ENCODE measurements at places on chromosomes 16 and 17.

- DNase-seq, result no peak
These were observed 26.0 kb downstream of the CEP131 start for GRCh38 chr17:81196505-81197408.

GRCh38 chr17:47950448-47950847, 7.2 kb downstream of the PRR15L start:
- no peak for DNase-seq

DNA sequence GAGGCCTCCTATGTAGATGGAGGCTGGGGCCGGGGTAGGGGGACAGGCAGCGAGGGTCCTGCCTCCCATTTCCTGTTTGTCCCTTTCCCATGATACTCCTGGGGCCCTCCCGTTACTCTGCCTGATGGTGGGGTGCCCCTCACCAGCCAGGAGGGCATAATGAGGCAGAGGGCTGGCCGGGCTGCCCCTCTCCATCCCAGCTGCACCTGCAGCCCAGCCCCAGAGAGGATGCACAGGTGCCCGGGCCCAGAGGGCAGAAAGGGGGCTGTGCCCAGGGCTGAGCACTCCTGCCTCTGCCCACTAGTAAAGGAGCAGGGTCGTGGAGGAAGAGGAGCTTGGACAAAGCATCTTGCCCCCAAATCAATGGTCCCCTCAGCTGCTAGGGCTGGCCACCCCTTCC, 10.4 kb downstream of the ADAM11 start:
- DNase-seq, result no peak

DNA sequence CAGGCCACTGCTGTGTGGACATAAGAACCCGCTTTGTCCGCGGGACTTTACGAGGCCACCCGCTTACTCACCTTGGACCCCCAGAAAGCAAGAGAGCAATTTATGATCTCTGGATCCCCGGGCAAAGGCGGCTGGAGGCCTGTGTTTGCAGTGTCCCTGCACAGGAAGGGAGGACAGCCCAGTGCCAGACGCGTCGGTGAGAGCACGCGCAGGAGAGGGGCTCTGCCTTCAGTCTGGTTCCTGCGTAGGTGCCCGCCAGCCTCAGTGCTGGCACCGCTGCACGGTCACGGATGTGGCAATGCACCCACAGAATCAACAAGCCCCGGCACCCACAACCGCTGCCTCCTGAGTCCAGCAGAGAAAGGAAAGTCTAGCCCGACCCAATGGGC, 248.4 kb downstream of the C16orf95 start:
- DNase-seq, result no peak

- DNase-seq, result no peak
These were observed 126.6 kb downstream of the SOCS1 start for GRCh38 chr16:11129378-11129781.

GRCh38 chr17:21258593-21258992, 5.4 kb upstream of the NATD1 start:
- no peak for DNase-seq

DNA sequence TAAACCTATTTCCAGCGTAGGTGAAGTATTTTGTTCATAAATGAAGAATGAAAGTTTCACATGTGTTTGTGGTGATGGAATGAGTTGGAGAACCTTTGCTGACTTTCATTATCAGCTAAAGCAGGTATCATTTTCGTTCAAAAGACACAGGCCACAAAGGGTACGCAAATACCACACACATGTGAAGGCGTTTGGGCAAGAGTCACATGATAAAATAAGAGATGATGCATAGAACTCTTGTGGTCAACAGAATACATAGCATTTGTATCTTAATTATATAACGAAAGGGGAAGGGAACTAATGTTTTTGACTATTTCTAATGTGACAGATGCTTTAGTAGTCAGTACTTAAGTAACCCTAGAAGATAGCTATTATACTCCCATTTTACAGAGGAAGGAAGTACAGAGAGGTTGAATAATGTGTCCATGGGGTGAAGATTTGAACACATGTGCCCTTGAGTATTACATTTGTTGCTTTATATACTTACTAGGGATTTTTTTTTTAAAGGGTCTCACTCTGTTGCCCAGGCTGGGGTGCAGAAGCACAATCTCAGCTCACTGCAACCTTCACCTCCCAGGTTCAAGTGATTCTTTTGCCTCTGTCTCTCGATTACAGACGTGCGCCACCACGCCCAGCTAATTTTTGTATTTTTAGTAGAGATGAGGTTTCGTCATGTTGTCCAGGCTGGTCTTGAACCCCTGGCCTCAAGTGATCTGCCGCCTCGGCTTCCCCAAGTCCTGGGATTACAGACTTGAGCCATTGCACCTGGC, 4.8 kb downstream of the RPA1 start:
- DNase-seq, result peak; percentile 36

DNA sequence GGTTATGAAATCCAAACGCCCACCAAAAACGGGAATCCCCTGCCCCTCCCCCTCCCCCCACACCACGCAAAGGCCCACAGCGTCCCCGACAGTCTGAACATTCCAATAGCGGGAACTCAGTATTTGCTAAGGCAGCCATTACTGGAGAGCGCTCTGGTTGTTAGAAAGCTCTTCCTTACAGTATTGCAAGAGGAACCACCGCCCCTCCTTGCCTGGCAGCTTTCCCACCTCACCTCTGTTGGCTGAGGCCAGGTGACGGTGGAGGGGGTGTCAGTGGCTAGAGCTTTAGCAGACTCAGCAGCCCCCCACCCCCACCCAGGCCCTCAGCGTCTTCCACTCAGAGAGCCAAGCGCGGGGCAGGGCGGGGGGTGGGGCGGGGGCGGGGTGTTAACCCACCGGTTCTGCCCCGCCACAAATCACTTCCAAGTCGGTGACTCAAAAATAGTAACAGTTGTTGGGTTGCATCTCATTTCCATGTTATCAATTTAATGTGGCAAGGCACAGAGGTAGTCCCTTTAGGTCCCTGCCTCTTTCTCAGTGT, 2.2 kb upstream of the PLEKHH3 start:
- peak; percentile 34 for DNase-seq

- no peak for DNase-seq
These were observed 32.7 kb upstream of the LRRC37A start for GRCh38 chr17:46262271-46262670.

DNA sequence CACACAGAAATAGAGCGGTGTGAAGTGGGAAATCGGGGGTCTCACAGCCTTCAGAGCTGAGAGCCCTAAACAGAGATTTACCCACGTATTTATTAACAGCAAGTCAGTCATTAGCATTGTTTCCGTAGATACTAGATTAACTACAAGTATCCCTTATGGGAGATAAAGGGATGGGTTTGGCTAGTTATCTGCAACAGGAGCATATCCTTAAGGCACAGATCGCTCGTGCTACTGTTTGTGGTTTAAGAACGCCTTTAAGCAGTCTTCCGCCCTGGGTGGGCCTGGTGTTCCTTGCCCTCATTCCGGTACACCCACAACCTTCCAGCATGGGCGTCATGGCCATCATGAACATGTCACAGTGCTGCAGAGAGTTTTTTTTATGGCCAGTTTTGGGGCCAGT, 27.0 kb downstream of the TMC6 start:
- no peak for DNase-seq

GRCh38 chr16:54143410-54143809, 143.2 kb downstream of the IRX3 start:
- DNase-seq, result no peak

GRCh38 chr17:9763643-9764042, 27.7 kb downstream of the DHRS7C start:
- DNase-seq, result no peak

DNA sequence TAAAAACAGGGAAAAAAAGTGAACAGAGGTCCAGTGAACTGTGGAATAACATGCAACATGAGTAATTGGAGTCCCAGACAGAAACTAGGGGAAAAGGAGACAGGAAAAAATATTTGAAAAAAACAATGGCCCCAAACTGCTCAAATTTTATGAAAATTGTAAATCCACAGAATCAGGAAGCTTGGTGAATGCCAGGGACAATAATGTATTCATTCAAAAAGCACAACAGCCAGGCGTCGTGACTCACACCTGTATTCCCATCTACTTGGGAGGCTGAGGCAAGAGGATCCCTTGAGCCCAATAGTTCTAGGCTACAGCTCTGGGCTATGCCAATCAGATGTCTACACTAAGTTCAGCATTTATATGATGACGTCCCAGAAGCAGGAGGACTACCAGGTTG, 23.7 kb downstream of the NCOR1 start:
- no peak for DNase-seq

DNA sequence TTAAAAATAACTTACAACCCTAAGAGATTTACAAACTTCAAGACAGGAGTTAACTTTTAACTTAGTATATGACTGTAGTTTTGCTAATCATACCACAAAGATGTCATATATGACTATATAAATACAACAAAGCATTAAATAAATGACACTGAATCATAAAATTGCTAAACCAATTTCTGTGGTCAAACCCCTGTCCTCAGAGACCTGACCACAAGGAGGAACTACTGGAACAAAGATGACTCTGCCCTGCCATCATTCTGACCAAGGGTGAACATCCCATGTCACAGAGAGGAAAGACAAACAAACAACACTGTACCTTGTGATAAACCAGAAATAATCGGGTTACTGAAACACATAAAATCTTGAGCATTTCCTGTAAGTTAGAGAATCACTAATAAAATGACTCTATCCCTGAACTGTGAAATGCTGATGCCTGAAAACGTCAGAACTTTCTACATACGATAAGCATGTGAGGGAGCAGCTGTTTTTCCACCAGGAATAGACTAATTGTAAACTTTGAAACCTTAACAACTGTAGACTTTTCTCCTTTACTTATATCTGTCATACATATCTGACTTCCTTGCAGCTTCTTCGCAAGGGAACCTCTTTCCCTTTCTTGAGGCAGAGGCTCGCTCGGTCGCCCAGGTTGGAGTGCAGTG, 47.9 kb downstream of the WDR59 start:
- DNase-seq, result peak; percentile 1

Measured in CD4-positive, alpha-beta T cell treated with Interleukin-15 for 4 hours (primary cell).